Astrocyte (in vitro differentiated cells and primary cell): ENCODE measurements at places on chromosomes 5 and 9. TPM values are rescaled to one million over a fixed set of nuclear protein-coding genes. Genes with fewer than 3 reads are reported as not detected.

- H3K27ac ChIP-seq, result peak overlapping the region; percentile 32
- H3K4me3 ChIP-seq, result peak overlapping the region; percentile 38
- peaks cover 54% of the 10 kb centered on the region for H3K4me1 ChIP-seq
- DNase-seq, result peak; percentile 54
- H3K27me3 ChIP-seq, result no peaks in the 10 kb centered on the region
These were observed 2.2 kb downstream of the C5orf46 start for GRCh38 chr5:147904110-147904509.

GRCh38 chr5:39670391-39670790 lies 245.6 kb upstream of the DAB2 start:
- DNase-seq, result no peak
- no peaks in the 10 kb centered on the region for H3K36me3 ChIP-seq
- no peaks in the 10 kb centered on the region for H3K27me3 ChIP-seq
- no peak overlapping the region for H3K27ac ChIP-seq
- H3K4me1 ChIP-seq, result no peaks in the 10 kb centered on the region

DNA sequence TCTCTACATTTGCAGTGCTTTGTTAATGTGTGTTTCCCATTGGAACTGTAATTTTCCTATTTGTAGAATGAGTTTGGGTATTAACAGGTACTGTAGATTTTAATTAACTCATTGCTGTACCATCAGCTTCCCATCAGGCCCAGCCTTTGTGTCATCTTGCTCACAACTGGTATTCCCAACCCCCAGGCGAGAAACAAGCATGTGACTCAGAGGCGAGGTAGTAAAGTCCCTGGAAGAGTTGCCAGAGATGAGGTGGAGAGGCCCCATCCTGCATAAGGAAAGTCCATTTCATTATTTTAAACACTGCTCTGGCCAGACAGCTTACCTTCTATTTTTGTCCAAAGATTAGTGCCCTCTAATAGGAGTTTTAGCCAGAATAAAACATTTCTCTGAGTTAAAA lies 29.9 kb downstream of the ADCY2 start:
- no peaks in the 10 kb centered on the region for H3K36me3 ChIP-seq
- no peaks in the 10 kb centered on the region for H3K27me3 ChIP-seq
- no peak for DNase-seq
- no peak overlapping the region for H3K27ac ChIP-seq

The ARID3C gene
- 0.16 and 0.19 TPM in 2 replicates for total RNA-seq

The MYO10 gene
- 65.7 and 80.2 TPM in 2 replicates for total RNA-seq

- peak overlapping the region; percentile 28 for H3K27ac ChIP-seq
- H3K27me3 ChIP-seq, result no peaks in the 10 kb centered on the region
- peaks cover 6% of the 10 kb centered on the region for H3K4me1 ChIP-seq
- no peaks in the 10 kb centered on the region for H3K36me3 ChIP-seq
- no peak overlapping the region for H3K4me3 ChIP-seq
- DNase-seq, result peak; percentile 87
These were observed 124.4 kb downstream of the SSBP2 start for GRCh38 chr5:81626524-81626923.

The ZNF622 gene
- total RNA-seq, result 56.3 and 56.4 TPM in 2 replicates

GRCh38 chr5:154642499-154643245 lies 112.5 kb upstream of the LARP1 start:
- no peak for DNase-seq
- no peaks in the 10 kb centered on the region for H3K27me3 ChIP-seq
- H3K36me3 ChIP-seq, result no peaks in the 10 kb centered on the region
- peaks cover 9% of the 10 kb centered on the region for H3K4me1 ChIP-seq
- no peak overlapping the region for H3K27ac ChIP-seq

The GAS1 gene
- 4.3 and 5.1 TPM in 2 replicates for total RNA-seq

The TMCO6 gene
- total RNA-seq, result 7.0 and 8.0 TPM in 2 replicates

The SLCO6A1 gene
- not detected in 2 replicates for total RNA-seq

The SLC36A2 gene
- not detected in 2 replicates for total RNA-seq
